Stimulated activated naive CD8-positive, alpha-beta T cell treated with anti-CD3 and anti-CD28 coated beads, Interleukin-15, Interleukin-2, amounts not matched to agents 100 U/mL and 50 U/mL, for 24 hours (primary cell): ENCODE measurements at places on chromosomes 2 and 18.

DNA sequence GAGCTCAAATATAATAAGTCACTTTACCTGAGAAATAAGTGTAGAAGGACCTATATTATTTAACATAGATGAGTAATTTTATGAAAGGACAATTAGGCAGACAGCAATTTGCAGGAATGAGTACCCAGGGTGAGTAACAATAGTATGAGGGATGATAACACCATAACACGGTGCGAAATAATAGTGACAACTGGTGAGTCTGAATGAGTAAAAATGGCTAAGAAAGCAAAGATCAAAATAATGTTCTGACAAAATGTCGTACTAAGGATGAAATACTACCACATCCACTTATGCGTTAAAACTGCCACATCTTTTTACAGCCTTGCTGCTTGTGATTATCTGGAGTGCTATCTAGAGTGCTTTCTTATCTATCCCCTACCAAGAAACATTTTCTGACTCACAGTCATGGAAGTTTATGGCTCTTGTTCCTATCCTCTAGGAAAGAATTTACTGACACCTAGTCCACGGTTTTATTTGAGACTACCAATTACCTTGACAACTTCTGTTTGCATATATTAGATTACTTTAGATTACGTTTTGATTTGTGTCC is 929.7 kb downstream of the LRP1B start:
- no peak for DNase-seq

GRCh38 chr2:162257425-162257824 is 14.2 kb upstream of the FAP start:
- no peak for DNase-seq

DNA sequence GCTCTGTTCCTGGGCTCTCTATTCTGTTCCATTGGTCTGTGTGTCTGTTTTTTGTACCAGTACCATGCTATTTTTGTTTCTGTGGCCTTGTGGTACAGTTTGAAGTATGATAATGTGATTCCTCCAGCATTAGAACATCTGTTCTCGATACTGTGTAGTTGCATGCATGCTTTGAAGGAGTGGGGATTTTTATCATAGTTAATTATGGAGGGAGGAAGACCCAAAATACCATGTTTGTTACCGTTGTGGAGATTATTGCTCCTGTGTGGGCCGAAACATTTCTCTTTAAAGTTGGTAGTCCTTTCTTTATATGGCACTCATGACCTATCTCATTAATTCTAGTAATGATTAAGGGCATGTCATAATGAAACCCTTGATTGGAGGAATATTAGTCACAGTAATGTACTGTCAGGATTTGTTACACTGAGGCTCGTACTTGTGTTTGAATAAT is 87.6 kb downstream of the TTC27 start:
- DNase-seq = no peak

DNA sequence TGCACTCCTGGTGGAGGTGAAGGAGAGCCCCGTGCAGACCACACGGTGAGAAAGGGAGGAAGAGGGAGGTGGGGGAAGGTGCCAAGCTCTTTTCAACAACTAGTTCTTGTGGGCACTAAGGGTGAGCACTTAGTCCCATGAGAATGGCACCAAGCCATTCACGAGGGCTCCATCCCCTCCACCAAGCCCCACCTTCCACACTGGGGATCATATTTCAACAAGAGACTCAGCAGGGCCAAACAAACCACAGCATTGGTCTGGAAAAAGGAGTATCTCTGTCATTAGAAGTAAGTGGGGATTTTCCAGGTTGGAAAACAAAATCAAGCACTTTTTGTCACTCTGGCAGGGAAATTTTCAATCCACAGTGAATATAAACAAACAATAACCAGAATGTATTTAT is 38.4 kb downstream of the ZAP70 start:
- no peak for DNase-seq

DNA sequence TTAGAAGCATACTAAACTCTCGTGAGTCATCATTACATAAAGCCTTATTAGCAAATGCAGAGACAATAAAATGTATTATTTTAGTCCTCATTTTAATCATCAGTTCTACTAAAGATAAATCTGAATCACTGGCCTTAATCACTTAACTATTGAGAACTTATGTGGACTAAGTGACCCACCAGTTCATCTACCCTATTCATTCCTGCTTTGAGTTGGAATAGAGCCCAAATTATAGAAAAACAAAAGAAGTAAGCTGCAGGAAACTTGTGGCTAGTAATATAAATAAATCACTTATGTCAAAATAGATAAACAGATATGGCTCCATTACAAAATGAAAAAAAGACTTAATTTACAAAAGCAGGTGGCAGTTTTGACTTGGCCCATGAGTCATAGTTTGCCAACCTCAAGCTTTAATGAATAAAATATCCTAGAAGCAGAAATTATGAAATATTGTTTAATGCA is 851.8 kb upstream of the CRIM1 start:
- no peak for DNase-seq

DNA sequence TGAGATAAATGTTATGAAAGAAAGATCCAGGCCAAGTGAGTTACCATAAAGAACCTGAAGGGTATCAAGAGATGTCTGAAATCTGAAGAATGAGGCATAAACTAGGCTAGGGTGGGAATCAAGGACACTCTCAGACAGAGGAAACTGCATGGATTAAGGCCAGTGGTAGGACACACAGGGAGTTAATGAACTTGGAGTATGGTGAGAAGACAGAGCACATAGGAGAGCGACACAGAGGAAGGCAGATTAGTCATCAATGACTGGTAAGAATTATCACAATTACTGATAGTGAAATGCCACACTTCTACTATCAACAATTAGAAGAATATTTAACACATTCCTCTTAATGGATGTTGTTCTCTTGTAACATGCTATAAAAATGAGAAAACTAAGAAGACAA is 76.9 kb downstream of the TTC21B start:
- no peak for DNase-seq

DNA sequence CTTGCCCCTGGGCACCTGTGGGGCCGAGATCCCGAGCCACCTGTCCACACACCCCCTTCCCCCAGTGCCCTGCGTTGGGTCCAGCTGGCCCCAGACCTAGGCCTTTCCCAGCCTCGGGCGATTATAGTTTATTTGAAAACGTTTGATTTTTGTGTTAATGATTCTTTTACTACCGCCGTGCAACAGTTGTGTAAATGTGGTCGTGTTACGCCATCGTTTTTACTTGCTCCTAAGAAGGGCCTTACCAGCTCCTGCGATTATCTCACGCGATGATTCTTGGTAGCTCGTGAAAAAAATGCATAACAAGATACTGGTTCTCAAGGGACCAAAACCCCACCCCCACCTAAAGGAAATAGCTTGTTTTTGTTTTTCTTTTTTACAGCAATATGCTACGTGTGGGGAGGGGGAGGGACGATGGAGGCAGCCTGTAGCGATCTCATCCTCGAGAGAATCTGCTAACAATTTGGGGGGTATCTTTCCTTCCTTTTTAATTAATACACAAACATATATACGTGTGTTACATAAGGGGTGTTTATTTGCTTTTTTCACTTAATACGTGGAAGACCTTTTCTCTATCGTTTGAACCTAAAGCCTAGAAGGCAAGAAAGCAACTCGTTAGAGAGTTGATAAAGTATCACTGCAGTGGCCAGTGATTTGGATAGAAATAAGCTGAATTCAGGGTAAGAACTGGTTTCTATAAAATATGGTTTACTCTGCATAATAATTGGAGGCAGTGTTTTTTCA is 1.0 kb downstream of the ZDBF2 start:
- DNase-seq = no peak

- no peak for DNase-seq
These were observed 644.9 kb upstream of the FANCL start for GRCh38 chr2:58886009-58886408.

DNA sequence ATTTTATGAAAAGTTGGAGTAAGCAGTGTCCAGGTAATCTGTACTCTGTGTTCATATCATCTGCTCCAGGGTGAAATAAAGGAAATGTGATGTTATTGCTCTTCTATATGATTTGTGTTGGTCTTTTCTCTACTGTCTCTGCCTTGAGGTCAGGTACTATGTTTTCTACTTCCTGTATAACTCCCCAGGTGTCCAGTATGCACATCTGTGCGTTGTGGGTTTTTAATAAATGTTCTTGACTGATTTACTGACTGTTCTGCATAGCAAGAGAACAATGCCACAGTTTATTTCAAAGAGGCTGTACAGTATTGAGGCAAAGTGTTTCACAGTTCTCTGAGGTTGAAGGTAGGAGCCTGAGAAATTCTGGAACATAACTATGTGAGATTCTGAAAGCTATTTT is 89.7 kb downstream of the BABAM2 start:
- no peak for DNase-seq

- no peak for DNase-seq
These were observed 194.5 kb downstream of the DNER start for GRCh38 chr2:229519655-229520430.

- DNase-seq = no peak
These were observed 67.5 kb downstream of the PLCL1 start for GRCh38 chr2:197871780-197872456.

- DNase-seq = no peak
These were observed 284.3 kb downstream of the CYP26B1 start for GRCh38 chr2:71863396-71863795.

DNA sequence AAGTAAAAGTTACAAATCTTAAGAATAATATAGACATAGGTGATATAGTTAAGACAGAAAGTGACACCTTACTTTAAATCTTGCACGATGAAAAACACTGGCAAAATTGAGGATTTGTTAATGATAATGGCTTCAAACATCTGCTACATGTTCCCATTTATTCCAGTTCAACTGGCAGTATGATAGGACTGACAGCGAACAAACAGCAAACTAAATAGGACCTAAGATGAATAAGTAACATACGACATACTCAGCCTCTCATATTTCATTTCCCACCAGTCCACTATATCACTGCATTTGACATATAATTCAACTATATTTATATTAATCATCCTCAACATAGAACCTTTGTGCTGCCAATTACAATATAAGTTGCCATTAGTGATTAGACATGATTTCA is 36.3 kb downstream of the ACVR1C start:
- no peak for DNase-seq

- no peak for DNase-seq
These were observed 74.4 kb upstream of the SCN7A start for GRCh38 chr2:166568409-166568808.

DNA sequence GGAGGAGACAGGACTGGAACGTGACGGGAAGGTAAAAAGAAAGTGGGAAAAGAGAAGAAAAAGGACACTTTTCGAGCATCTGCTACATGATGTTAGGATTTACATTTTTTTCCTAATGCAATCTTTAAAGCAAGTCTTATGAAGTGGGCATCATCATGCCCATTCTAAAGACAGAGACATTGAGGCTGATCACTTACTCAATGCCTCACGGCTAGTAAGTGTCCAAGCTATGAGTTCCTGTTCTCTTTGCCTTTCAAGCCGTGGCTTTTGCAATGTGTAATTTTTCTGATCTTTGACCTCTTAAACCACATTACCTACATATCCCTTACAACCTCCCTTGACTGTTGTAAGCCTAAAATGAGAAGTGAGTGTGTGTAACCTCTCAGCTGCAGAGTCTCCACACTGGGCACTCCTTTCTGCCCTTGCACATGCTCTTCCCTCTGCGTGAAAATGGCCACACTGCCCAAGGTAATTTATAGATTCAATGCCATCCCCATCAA is 649.2 kb downstream of the RNF144A start:
- DNase-seq = no peak

GRCh38 chr2:155766342-155767115 is 566.0 kb downstream of the NR4A2 start:
- no peak for DNase-seq

- DNase-seq = no peak
These were observed 52.7 kb downstream of the CCDC68 start for GRCh38 chr18:54906331-54907185.

GRCh38 chr2:99656994-99657393 is 167.2 kb upstream of the REV1 start:
- no peak for DNase-seq

DNA sequence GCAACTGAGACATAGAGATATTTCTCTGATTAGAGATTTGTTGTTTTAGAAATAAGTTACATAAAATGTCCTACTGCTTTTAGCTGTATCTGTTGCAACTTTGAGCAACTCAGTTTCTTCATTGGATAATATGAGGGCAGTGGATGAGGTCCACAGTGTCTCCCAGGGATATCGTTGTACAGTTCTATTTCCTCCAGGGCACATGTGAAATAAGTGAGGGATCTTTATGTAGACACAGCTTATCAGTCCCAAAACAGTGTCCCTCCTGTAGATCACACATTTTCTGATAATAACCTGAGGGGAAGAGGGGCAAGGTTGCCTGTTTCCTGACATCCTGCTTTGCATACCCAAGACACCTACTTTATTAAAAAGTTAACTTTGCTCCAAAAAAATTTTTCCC is 1231.2 kb upstream of the ZEB2 start:
- DNase-seq = no peak

DNA sequence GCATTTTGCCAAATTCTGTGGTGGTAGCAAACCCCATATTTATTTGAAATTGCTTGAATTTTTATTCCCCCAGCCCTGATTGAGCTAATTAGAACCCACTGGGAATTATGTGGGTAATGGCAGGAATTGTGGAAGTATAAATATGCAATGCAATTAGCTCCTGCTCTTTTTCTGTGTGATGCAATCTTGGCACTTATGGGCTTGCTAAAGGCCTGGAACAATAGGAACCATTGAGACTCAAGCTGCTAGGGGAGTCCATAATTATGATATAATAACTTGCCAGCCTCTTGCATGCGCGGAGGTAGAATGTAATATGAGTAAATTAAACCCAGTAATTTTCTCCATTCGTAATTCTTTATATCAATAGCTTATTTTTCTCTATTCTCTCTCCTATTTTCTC is 267.6 kb upstream of the THSD7B start:
- DNase-seq = no peak

DNA sequence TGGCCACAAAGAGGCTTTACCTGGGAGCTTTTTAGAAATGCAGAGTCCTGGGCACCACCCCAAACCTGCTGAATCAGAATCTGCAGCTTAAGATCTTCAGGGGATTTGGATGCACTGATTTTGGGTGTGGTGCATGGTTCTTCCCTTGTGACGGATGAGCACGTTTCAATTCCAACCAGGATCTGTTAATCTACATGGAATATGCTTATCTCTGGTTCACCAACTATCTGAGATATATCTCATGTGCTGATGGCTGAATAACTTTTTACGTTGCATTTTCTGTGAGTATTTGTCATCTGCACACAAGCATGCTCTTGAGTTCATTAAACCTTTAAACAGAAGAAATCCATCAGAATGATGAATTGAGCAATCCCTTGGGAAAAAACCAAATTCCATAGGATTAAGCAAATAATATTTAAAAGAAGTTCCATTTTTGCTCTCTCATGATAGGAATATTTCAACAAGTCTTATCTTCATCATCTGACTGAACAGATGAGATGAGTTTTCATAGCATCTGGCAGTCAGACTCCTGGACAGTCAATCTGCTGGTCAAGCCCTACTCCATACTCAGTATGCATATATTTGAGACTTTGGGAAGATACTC is 120.6 kb downstream of the PLB1 start:
- DNase-seq = no peak

DNA sequence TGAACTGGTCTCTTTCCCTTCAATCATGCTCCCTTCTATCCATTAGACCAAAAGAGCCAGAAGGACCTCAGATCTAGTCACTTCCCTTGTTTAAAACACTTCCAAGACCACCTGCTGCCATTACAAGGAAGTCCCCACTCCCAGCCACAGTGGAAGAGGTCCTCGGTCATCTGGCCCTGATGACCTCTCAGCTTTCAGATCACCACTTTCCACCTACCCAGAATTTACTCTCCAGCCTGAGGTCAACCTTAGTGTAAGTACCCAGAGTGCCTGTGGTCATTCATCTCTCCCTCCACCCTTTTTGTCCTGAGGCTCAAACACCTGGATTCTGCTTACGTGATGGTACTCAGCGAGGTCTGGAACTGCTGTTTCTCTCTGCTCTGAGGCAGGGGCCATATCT is 67.1 kb downstream of the MARCO start:
- DNase-seq = no peak

- no peak for DNase-seq
These were observed 261.2 kb downstream of the LRP1B start for GRCh38 chr2:141869572-141869971.
